ENCODE measurements at places on chromosomes 7 and 10.
A peak's percentile ranks its signal among the peaks of the same experiment; 100 is the strongest.

DNA sequence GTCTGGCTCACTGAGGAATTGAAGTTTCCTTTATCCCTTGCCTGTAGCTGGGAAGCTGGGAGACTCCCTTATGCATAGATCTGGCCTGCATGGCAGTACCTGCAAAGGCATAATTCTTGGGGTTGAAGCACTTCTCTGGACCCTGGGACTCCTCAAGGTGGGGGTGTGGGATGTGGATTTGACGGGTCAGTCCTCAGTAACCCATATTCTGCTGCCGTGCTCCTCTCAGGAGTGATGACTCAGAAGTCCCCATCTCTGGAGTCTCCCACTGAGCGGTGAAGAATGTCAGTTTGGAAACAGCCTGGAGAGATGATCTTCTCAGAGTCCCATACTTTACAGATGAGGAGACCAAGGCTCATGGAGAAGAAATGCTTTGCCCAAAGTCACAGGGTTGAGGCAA lies 49.0 kb downstream of the SORCS3 start:
- DNase-seq: no peak

- no peak for DNase-seq
Observed at GRCh38 chr7:77827999-77828398, 29.4 kb downstream of the PHTF2 start.

DNA sequence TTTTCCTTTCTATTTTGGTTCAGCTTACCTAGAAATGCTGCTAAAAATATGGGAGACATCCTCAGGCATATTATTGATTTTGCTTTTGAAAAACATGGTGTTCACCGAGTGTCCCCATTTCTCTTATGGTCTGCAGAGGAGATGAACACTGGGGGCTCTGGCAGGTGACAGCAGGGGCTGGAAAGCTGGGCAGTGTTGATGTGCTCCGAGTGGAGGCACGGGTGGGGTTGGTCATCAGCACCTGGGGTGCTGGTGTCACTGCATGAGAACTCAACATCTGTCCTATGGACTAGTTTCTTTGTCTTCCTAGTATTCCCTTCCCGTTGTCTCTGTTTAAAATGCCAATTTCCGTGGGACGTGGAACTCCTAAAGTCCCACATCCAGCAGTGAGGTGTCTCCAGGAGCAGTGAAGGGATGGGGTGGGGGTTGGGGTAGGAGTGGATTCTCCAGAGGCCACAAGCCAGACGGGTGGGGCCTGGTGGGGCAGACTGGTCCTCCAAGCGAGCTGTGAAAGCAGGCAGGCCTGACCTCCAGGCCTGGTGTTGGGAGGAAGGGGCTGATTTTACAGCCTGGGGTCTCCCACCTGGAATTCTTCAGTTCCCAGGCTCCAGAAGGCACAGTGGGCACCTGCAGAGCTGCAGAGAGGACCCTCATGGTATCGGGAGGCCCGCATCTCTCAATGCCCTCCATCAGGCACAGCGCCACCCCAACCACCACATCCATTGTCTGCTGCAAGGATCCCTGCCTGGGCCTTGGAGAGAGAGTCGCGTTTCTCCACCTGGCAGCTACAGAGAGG lies 24.4 kb downstream of the ZNF775 start:
- no peak for DNase-seq

DNA sequence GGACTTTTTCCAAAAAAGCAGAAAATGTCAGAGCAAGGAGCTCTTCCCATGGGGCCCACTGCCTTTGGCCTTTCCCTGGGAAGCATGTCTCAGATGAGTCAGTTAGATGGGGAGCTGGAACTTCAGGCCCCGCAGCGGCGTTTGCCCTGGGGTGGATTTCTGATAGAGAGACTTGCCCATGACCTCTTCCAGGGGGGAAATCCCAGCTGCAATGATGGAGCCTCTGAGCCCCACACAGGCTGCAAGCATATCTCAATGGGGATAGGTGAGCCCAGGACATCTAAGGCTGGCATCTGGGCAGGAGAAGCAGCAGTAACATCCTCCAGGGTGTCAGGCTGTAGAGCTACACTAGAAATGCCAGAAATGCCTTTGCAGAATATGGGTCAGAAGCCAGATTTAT lies 269.2 kb upstream of the TCERG1L start:
- no peak for DNase-seq

DNA sequence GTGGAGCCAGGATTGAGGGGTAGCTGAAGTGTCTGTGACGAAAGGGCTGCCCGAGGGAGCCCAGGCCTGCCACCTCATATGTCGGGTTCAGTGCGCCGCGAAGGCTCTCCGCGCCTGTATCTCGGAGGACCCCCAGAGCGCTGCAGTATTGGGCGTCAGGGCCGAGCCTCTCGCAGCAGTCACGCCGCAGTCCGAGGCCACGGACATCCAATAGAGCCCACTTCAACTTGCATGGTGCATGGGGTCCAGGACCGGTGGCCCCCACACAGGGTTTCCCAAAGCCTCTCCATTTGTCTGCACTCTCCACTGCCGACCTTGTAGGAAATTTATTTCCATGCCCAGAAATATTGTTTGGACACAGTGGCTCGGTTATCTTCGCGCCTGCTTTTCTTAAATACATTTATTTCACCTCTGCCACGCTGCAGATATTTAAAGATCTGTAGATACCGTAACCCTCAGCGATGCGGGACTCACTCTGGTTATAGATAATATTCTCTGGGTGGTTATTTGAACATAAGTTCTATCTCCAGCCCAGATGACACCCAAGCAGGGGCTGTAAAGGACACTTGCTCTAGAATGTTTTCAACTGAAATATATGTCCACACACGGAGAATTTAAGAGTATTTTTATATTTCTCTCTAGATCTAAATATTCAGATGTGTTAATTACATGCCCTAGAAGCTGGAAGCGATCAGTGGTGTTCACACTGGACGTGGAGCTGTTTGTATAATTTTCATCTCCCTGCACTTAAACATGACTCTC lies 5.1 kb upstream of the ZNF503 start:
- DNase-seq: no peak

DNA sequence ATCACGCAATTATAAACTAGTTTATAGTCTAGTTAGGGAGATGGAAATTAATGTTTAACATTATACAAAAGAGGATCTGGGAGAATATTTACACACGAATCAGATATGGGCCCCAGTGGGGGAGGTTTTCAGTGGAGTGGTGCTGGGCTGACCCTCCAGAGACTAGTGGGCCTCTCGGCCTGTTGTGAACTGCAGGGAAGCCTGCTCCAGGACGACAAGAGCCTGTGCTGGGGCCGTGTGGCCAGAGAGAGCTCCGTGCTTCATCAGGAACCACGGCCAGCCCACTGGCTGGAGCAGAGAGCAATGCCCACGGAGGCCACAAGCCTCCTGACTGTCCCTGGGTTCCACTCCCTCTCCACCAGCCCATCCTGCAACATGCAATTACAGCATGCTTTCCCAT lies 11.3 kb upstream of the ESYT2 start:
- DNase-seq: no peak

DNA sequence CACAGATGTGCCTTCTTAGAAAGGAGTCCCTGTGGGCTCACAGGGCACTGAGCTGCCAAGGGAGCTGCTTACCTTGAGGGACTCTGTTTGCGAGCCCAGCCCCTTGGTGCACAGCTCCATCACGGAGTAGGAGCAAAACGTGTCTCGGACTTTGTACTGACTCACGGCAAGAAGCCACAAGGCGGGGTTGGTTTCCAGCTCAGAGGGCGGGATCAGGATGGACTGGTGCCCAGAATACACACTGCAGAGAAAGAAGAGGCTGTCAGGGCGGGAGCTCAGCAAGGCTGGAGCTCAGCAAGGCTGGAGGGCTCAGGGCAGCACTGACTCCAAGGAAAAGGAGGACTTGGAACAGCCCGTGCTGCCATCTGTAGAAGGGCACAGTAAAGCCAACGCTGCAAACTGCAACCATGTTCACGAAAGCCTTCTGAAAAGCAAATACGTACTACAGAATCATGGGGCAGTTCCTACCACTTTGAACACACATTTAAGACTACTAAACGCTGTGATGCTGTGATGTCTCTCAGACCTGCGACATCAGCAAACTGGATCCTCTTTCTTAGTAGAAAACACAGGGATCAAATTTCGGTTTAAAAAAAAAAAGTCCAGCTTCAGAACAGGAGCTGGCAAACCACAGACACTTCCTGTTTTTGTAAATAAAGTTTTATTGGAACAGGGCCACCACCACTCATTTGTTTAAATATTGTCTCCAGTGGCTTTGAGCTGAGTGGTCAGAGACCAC lies 194.3 kb downstream of the ZMYND11 start:
- DNase-seq: no peak

- DNase-seq: no peak
Observed at GRCh38 chr10:120067427-120067826, 174.9 kb downstream of the SEC23IP start.

- DNase-seq: no peak
Observed at GRCh38 chr10:124680675-124681074, 63.5 kb downstream of the FAM53B start.

GRCh38 chr7:22633286-22633953 lies 93.6 kb upstream of the IL6 start:
- no peak for DNase-seq

GRCh38 chr7:140640060-140640637 lies 464 bp downstream of the DENND2A start:
- DNase-seq: no peak

- no peak for DNase-seq
Observed at GRCh38 chr10:35685402-35685801, 43.3 kb upstream of the FZD8 start.

DNA sequence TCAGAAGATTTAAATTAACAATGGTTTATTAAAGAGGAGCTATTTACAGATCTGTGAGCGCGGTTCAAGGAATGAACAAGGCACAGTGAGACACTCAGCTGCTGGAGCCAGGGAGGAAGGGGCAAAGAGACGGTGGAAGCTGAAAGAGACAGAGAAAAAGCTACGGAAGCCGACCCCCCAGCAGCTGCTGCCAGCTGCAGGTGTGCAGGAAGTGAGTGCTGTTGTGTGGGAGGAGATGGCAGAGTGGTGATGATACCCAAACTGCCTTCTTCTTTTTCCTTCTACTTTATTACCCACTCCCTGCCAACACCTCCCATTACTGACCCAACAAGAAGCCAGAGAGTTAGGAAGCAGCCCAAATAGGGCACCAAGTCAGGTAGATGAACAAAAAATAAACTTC lies 41.9 kb upstream of the MBL2 start:
- no peak for DNase-seq

- DNase-seq: no peak
Observed at GRCh38 chr7:98360221-98361130, 40.4 kb downstream of the BAIAP2L1 start.

DNA sequence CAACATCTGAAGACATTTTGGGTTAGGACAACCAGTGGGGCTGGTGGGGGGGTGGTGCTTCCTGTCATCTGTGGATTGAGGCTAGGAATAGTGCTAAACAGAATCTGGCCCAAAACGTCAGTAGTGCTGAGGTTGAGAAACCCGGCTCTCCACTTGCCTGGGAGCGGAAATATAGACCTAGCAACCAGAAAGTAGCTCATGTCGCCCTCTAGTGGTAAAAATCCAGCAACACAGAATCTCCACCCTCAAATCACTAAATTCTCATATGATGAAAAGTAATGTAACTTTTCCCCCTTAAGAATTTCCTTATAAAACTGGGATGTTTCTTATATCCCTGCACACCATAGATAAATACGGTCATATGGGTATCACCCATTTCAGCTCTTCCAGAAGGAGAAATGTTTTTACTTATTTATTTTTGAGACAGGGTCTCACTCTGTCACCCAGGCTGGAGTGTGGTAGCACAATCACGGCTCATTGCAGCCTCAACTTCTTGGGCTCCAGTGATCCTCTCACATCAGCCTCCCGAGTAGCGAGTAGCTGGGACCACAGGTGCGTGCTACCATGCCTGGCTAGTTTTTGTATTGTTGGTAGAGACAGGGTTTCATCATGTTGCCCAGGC lies 34.4 kb downstream of the ZC3HAV1 start:
- peak; percentile 72 for DNase-seq

GRCh38 chr10:95401704-95402469 lies 111.1 kb upstream of the PDLIM1 start:
- no peak for DNase-seq

DNA sequence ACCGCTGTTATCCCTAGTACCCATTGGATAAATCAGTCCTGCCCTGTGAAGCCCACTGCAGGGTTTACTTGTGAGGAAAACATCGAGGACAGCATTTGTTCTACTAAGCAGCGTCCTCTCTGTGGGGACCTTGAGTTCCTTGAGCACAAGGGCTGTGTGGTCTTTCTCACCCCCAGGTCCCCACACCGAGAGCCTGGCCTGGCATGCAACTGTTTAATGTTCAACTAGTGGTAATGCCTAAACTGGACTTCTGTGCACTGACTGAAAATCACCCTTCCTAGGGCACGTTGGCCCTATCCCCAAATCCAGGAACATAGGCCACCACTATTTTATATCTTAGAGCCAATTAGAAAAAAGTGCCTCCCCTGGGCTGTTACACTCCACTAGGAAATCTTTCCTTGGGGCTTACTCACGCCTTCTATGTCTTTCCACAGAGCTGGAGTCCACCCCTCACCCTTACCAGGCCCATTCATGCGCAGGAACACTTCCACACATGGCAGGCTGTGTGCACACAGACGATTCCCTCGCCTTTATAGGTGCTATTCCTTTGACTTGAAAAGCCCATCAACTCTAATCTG lies 1.7 kb upstream of the TMEM213 start:
- no peak for DNase-seq

GRCh38 chr10:75029857-75030256 lies 81.6 kb upstream of the SAMD8 start:
- no peak for DNase-seq

DNA sequence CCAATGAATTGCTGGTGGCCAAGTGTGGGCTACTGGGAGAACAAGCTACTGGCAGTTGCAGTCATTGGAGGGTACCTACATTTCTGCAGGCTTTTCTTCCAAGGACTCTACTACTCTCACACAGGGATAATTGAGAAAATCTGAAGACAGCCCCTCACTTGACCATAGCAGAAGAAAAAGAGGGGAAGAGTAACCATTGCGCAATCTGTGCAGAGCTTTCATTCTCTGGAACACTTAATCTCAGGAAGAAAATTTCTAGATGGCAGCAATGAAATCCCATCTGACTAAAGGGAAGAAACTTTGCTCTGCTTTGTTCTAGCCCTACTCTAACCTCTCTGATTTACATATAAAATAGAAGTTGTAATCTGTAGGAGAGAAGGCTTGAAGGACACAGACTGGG lies 1239.6 kb upstream of the SORCS1 start:
- DNase-seq: no peak

GRCh38 chr10:69744971-69745370 lies 56.7 kb upstream of the COL13A1 start:
- DNase-seq: no peak

DNA sequence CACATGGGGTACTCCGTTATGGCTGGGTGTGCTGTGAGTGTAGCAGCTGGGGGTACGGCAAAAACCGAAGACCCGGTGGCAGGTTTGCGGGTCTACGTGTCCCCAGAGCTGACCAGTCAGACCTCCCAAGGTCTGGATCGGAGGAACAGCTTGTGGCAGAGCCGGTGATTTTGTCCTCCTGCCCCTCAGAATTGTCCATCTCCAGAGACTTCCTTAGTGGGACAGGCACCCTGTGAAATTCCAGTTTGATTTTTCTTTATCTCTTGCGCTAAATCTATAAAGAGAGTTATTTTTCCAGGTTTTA lies 1.0 kb downstream of the EIF3B start:
- DNase-seq: no peak

DNA sequence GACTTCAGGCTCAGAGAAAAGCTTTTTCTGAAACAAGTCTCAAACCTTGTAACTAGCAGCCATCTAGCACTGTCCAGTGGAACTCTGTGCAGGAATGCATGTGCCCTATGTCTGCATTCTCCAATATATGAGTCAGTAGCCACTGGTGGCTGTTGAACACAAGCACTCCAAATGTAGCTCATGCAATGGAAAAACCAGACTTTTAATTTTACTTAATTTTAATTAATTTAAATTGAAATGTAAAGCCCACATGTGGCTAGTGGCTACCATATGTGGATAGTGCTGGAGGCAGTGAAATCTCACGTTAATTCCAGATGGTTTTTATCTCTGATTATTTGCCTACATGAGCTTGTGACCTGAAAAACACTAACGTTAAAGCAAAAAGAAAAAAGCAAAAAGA lies 225.1 kb downstream of the GATA3 start:
- no peak for DNase-seq

Data from activated gamma-delta T cell treated with Interleukin-2 at 50 U/mL for 16 hours (primary cell).